COLO829 (cell line): ENCODE measurements at places on chromosomes 5 and 9.

DNA sequence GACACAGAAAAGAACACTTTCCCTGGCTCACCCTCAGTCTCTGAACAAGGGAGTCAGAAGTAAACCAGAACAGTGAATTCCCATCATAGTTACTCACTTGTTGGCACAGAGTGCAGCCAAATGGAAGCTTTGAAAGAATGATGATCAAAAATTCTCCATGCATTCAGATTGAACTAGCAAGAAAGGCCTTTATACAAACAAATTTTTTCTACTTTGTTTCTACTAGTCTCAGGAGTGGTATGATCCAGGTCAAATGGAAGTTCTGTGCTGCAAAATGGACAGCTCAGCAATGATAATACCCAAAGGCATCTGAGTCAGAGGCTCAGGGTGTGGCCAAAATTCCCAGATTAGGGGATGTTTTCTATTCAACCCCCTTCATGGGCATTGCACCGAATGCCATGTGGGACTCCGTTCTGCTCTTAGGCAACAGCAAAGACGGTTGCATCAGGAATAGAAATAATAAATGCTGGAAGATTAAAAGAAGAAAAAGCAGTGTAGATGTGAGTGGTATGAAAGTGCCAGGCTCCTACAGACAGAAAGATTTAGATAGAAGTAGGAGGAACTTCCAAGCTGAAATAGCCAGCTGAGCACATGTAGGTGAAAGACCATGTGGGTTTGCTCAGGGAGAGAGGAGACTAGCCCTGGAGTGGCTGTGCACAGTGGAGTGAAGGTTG, 24.0 kb upstream of the ASPN start:
- DNase-seq, result peak; percentile 57

GRCh38 chr5:127848098-127848497, 144.9 kb downstream of the CCDC192 start:
- DNase-seq, result no peak

- no peak for DNase-seq
Measured at GRCh38 chr5:113081881-113082546, 105.4 kb downstream of the DCP2 start.

DNA sequence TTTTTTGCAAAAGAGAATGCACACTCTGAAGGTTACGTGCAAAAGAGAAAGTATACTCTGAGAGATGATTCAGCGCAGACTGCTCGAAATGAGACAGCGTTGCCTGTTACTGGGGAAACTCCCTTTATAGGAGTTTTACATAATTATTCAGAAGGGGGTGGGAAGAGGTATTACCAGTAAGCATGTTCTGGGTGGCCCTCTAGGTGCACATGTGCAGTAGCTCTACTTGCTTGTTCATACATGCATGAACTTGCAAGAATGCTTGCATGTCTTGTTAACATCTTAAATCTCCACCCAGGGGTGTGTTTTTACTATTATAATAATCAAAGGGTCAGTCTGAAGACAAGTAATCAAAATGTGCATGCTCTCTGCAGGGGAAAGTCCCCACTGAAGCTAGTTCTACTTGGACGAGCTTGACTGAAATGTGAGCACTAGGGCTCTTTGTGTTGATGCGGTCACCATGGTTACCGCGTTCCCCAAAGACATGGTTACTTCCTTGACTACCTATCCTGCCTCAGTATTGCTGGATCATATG, 75.5 kb downstream of the SGCD start:
- no peak for DNase-seq

GRCh38 chr5:148070621-148071020, 6.8 kb downstream of the SPINK5 start:
- no peak for DNase-seq

DNA sequence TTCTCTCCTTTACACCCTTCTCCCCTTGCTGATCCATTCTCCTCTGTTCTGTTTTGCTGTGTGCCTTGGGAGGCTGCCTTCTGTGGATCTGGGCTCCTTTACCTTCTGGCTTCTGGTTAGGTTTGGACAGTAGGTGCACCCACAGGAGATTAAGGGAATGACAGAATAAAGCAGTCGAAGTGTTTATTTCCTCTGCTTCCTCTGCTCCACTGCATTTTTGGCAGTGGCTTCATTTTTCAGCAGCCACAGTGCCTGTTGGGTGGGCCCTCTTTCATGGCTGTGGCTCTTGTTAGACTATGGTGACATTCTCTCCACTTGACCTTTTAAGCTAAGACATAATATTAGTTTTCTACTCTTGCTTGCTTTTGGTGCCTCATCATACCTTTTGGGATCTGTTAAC, 144.1 kb downstream of the CCDC171 start:
- peak; percentile 3 for DNase-seq

GRCh38 chr9:100011062-100011681, 87.6 kb downstream of the ERP44 start:
- DNase-seq, result peak; percentile 60

GRCh38 chr5:124742983-124743601, 3.3 kb downstream of the ZNF608 start:
- no peak for DNase-seq

GRCh38 chr5:172541099-172541772, 86.9 kb upstream of the SH3PXD2B start:
- no peak for DNase-seq

DNA sequence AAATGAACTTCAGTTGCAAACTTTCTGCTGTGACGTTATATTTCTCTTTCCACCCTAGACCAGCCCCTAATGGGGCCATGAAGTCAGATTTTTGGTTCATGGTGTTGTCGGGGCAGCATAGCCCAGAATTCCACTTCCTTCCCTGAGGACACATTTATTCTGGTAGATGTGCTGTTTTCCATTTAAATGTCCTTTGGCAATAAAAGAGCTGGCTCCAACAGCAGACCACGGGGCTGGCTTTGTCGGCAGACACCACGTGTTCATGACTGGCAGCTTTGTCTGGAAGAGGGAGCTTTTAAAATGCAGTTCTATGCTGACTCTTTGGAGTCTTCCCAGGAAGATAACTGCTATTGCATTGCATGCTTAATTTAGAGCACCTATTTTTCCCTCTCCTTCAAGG, 17.6 kb upstream of the LCP2 start:
- DNase-seq, result peak; percentile 76

DNA sequence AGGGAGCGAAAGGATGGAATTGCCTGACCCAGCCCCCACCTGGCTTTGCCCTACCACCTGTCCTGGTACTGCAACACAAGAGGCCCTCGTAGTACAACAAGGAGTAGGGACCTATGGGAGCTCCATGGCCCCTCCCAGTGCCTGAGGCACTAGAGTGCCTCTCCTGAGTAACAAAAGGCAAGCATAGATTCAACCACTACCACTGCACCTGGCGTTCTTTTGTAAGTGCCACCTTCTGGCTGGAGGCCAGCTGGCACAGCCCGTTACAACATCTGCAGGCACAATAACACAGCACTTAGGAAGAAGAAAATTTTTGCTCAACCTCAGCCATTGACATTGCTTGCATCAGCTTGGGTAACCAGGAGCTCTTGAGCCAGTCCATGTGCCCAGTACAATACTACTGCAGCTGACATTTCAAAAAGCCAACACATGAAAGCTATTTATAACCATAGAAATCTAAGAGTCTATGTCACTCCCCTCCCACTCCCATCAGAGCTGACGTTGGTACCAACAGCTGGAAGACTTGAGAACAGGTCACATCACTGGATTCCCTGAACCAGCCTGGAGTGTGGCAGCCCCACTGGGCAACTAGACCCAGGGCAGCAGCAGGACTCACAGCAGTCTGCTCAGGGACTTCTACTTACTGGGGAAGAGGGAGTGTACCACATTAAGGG, 17.7 kb upstream of the FAM174A start:
- no peak for DNase-seq

DNA sequence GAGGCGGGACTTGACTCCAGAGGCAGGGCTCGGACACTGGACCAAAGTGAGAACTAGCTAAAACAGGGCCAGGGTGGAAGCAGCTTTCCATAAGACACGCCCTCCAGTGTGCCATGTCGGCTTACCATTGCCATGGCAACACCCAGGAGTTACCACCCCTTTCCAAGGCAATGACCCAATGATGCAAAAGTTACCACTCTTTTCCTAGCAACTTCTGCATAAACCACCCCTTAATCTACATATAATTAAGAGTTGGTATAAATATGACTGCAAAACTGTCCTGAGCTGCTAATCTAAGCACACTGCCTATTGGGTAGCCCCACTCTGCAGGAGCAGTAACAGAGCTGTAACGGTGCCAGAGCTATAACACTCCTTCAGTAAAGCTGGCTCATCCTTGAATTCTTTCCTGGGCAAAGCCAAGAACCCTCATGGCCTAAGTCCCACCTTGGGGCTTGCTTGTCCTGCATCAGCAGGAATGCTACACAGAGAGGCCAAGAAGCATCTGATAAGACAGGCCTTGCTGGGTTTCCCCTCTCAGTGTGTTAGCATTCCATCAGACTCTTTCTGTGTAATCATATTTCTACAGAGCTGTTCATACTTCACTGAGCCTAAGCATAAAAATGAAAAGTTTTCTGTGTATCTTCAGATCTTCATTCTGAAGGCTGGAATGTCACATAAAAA, 262.7 kb upstream of the KLF9 start:
- no peak for DNase-seq

GRCh38 chr9:100355561-100355960, 2.8 kb upstream of the TEX10 start:
- DNase-seq, result no peak

- DNase-seq, result no peak
Measured at GRCh38 chr9:115144706-115145105, 26.7 kb upstream of the TNC start.

DNA sequence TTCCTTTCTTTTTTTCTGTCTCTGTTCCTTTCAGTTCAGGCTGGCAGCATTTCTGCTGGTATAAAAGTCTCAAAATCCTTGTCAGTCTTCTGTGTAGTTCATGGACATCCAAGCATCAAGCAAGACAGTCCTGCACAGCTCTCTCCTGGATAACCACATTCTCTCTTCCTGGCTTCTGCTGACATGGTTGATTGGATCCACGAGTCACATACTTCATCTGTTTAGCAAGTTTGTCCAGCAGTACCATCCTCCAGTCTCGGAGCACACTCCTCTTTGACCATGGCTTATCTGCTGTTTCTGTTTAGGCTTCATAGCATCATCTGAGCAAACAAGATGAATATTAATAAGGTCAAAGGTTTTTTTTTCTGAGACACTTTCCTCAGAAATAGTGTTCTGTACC, 220.8 kb downstream of the KDM4C start:
- no peak for DNase-seq

GRCh38 chr9:136403915-136404800, 4.2 kb upstream of the SNAPC4 start:
- no peak for DNase-seq

- no peak for DNase-seq
Measured at GRCh38 chr5:31990081-31990650, 184.0 kb downstream of the GOLPH3 start.

DNA sequence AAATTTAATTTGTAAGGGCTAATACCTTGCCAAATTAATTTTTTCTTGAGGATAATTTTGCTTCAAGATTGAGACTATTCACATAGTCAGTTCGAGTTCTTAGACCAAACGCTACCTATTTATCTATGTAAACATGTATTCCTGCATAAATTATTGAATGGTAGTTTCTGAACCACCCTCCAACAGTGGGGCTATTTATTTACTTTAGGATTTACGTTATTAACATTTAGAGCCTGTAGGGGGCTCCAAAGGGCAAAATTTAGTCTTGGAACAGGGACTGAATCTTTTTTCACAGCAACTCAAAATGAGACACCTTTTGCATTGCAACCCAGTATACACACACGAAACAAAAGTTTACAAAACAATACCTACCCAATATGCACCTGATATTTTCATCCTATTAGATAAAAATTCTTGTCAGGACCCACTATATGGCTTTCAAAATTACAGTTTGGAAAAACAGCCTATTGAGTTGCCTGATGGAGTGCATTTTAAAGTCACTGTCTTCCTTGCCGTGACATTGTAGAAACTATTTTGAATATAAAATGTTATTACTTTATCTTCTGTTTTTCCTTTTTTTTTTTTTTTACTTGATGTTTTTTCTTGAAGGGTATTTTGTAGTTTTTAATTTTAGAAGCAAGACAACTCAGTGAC, 47.1 kb upstream of the POU4F3 start:
- peak; percentile 53 for DNase-seq

DNA sequence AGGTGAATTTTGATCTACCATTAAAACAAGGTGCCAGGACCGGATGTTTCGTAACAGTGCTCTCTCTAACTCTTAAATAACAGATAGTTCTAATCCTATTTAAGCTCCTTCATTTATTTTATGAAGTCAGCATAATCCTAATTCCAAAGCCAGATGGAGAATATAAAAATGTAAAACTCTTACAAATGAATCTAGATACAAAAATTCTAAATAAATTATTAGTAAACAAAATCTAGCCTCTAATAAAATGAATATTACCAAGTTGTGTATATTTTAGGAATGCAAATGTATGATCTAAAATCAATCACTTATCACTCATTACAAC, 32.4 kb upstream of the IL33 start:
- DNase-seq, result no peak

DNA sequence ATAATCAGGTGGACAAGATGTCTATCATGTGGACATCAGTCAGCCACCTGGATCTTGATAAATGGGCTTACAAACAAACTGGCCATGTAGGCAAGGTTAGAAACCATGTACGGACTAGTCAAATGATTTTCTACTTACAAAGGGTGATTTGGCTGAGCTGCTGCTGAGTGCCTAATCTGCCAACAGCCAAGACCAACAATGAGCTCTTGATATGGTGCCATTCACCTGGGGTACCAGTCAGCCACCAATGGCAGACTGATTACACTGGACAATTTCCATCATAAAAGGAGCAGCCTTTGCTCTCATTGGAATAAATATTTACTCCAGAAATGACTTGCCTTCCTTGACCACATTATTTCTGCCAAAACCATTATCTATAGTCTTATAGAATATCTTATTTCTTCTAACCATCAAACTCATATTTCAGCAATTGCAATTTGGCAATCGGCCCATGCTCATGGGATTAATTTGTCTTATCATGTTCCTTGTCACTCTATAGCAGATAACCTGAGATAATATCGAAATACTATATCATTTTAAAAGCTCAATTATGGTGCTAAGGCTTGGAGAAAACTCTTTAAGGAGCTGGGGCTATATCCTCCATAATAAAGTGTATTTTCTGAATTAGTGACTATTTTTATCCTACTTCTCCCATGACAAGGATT, 135.1 kb downstream of the SLC25A46 start:
- no peak for DNase-seq

GRCh38 chr5:109690242-109690974, 681 bp downstream of the MAN2A1 start:
- no peak for DNase-seq
